ENCODE measurements at places on chromosomes 12 and 14.
A peak's percentile ranks its signal among the peaks of the same experiment; 100 is the strongest.

GRCh38 chr12:62164036-62164435, 96.2 kb upstream of the USP15 start:
- DNase-seq, result no peak

GRCh38 chr12:95218150-95219133, 835 bp downstream of the VEZT start:
- DNase-seq, result peak; percentile 49

GRCh38 chr12:89345830-89346740, 6.2 kb downstream of the DUSP6 start:
- peak; percentile 97 for DNase-seq

DNA sequence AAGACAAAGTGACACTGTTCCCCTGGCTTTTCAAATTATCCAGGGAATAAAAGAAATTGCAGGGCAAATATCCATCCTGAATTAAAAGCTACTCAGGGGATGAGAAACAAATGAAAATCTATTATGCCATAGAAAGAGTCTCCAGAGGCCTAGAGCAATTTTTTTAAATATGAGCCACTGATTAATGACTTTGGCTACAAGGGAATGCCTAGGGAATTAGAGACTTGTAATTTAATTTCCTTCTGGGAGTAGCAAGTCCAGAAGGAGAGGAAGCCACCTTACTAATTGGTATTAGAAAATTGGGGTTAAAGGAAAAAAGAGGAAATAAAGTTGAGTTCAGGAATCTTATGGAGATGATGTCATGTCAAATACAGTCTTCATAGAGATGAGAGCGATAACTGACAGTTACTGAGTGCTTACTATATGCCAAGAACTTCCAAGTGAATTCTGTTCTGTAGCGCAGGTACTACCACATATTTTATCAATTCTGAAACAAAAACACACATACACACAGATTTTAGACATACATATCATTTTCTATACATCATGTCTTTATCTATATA, 304.4 kb downstream of the DUSP6 start:
- DNase-seq, result no peak

- DNase-seq, result no peak
Observed at GRCh38 chr14:62800577-62800976, 244.7 kb downstream of the KCNH5 start.

GRCh38 chr12:56634242-56634836, 4.2 kb upstream of the BAZ2A start:
- no peak for DNase-seq

GRCh38 chr14:96616161-96616721, 114.1 kb downstream of the PAPOLA start:
- no peak for DNase-seq

- no peak for DNase-seq
Observed at GRCh38 chr12:52585946-52586345, 12.3 kb upstream of the KRT74 start.

DNA sequence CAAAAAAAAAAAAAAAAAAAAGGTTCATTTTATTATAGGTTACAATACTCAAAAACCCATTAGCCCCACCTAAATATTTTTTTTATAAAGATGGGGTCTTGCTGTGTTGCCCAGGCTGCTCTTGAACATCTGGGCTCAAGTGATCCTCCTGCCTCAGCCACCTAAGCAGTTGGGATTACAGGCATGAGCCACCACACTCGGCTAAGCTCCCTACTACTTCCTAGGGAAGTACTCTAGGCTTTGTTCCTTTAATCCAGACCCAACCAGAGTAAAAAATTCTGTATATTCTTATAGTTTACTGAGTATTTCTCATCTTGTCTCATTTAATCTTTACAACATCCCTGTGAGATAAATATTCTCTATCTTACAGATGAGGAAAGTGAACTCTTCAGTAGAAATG, 50.7 kb downstream of the RBMS2 start:
- no peak for DNase-seq

DNA sequence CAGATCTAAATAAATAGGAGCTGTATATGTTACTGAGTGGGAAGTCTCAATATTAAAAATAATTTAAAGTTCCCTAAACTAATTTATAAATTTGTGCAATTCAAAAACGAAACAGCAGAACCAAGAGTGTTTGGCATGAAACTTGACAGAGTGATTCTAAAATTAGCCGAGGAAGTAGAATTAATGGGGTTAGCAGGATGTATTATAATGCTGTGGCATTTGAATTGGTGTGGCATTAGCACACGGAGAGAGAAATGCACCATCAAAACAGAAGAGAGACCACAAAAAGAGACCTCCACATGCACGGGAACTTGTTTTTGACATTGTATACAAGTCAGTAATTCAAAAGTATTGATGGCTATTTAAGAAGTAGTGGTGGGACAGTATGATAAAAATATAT, 366.0 kb upstream of the RGS6 start:
- peak; percentile 29 for DNase-seq

DNA sequence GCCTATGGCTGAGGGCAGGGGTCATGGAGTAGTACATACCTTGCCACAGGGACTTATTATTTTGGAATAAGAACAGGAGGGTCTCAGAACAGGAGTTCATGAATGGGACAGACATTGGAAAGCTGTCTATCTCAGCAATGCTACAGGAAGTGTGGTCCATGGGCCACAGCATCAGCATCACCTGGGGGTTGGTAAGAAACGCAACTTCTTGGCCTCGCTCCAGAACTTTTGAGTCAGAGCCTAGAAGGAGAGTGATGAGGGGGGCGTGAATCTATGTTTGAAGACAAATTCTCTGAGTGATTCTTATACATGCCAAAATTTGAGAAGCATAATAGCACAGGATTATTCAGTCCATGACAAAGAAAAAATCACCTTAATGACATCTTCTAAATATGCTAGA, 156.6 kb downstream of the RPAP3 start:
- no peak for DNase-seq

- DNase-seq, result no peak
Observed at GRCh38 chr12:69042970-69043369, 110.0 kb upstream of the CPM start.

DNA sequence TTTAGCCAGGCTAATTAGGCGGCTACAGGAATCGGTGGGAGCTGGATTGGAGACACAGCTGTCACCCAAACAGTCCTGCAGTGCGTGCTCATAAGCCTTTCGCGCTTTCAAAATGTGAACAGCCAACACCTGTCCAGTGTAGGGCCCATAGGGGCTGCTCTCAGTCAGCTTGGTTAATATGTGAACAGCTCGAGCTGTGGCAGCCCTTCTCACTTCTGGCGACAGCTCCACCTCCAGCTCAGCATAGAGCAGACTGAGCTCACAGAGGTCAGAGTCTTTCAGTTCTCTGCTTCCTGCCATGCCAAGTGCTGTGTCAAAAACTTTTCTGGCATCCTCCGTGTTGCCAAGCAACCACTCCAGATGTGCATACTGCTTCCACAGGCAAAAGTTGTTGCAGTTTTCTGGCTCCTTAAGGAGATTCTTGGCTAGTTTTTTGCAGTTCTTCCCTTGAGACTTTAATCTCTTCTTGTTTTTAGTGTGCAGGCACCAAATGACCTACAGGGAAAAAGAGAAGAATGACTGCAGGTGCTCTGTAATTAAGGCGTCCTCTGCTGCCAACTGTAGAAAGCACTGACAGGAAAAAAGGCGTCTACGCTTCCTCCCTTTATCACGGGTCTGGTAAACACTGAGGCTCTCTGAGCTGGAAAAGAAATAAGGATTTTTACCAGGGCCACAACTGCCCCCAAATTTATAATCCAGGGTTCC, 32.5 kb downstream of the PSMC1 start:
- no peak for DNase-seq

- DNase-seq, result no peak
Observed at GRCh38 chr12:108265505-108265904, 73.6 kb downstream of the CMKLR1 start.

DNA sequence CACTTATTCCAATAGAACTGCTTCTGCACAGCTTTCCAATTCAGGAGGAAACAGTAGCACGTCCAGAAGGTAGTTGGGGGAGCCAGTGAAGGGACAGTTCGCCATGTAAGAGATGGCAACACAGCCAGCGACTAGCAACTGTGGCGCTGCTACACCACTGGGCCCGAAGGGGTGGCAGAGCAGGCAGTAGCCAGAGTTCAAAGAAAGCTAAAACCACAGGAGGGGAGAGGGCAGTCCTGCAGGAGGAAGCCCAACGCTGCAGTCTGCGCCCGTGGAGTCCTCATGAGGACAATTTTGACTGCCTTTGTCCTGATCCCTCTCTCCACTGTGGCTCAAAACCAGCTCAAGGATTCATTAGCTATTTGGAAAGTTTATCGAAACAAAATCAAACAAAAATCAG, 591.2 kb downstream of the VRK1 start:
- no peak for DNase-seq

Data from suppressor macrophage treated with lipopolysaccharide for 4 hours (primary cell).